NCI-H1417 (cell line): ENCODE measurements at places on chromosomes 7 and 10.
A peak's percentile ranks its signal among the peaks of the same experiment; 100 is the strongest.

GRCh38 chr7:33428415-33428814 is 299.1 kb downstream of the BBS9 start:
- DNase-seq, result no peak

DNA sequence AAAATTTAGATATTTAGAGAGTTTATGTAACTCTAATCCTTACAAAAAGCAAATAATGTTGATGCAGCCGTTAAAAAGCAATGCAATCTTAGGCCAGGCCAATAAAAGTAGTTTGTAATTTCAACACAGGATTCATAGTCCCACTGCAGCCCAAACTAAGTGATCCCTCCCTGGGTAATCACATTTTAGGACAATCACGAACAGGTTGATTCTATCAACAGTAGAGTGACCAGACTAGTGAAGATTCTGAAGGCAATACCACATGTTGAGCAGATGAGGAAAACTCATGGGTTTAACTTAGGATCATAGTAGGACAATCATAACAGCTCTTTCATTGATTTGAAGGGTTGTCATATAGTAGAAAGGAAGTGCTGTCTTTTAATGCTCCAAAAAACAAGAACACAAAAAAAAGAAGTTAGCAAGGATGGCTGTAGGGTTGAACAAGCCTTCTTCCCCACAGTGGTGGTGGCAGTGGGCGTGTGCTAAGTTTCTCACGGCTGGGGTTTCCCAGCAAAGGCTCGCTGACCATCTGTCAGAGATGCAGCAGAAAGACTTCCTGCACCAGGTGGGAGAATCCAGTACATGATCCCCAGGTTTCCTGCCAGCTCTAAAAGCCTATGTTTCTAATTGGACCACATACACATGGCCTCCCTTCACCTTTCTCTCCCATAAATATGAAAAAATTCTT is 212.2 kb downstream of the CHRM2 start:
- DNase-seq, result no peak

- DNase-seq, result no peak
Measured at GRCh38 chr7:44278451-44279161, 46.8 kb downstream of the CAMK2B start.

DNA sequence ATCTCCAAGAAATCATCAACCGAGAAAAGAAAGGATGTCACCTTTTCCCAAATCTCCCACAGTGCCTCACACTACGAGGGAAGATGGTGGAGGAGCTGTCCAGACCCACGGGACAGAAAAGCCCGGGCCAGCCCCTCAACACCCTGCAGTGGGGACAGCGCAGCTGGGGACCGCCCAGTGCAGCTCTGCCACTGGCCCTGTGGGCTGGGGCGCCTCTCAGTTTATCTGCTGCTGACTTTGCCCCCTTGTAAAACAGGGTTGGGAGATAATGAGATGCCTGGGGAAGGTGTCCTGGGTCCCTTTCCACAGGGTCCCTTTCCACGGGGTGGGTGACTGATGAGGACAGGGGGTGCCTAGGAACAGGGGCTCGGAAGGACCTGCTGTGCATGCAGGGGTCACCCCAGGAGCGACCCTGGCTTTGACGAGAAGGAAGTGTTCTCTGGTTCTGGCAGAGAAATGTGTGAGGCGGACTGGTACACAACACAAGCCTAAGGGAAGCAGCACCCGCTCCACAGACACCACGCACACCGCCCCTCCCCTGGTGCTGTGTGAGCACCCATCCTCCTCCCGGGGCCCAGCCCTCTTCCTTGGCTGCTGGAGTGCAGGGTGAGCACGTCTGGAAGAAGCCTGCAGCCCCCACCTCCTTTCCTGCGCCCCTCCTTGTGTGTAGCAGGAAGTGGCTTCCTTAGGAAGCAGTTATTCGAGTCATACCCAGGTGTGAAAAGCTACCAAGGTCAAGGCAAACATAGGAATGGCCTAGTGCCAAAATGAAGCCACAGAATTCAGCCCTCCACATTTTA is 339.9 kb downstream of the DNAJB6 start:
- no peak for DNase-seq

DNA sequence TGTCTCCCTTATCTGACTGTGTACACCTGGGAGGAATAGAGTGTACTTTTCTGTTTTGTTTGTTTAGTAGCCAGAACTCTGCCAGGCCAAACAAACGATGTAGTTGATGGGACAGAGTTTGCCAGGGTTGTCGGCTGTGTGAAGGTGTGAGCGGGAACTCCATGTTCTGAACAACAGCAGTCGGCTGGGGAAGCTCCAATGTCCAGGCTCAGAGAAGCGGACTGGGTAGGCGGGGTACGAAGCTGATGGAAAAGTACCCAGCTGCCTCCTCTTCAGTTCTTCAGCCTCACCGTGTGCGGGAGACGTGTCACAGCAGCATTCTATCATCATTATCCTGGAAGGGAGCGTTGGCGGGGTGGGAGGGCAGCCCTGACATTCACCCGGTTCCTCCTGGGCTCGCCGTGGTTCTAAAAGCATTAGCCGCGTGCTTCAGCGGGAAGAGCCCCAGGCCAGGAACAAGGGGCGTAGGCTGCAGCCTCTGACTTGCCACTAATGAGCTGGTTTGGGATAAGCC is 52.9 kb downstream of the PFKFB3 start:
- no peak for DNase-seq

DNA sequence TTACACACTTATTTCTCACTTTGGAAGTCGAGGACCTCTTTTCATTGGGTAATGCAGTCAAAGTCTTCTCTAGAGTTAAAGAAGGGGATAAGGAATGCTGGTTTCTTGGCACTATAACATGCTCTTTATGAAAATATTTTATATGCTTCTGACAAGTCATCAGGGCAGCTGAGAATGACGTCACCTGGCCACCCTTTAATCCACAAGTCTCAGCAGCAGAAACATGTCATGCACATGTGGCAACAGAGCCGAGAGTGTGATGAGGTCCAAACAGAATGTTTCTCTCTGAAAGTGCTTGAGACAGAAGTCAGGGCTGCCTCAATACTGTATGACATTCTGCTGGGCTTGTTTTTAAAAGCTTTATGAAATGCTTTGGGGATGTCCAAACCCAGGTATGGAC is 63.5 kb upstream of the C10orf90 start:
- DNase-seq, result no peak

DNA sequence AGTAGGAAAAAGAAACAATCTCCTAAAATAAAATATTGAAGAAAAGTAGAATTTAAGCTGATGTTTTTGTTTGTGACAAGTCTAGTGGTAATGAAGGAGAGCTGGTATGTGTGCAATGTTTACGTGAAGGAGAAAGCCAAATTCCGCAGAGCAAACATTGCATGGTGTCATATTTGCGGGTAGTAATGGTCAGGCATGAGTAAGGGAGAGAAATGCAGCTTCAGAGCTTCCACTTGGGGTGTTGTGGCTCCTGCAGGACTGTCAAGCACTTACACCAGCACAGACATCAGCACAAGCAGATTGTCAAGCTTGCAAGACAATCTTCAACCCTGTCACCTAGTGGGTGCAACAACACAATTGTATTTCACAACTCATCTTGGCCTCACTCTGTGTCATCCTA is 136.5 kb upstream of the ETV1 start:
- DNase-seq, result no peak

DNA sequence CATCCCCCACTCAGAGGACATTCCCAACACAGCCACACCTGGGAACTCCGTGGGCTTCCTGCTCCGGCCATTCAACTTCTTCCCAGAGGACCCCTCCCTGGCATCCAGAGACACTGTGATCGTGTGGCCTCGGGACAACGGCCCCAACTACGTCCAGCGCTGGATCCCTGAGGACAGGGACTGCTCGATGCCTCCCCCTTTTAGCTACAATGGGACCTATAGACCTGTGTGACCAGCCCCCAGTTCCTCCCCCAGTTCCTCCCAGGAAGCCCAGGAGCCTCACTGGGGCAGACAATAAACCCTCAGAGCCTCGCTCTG is 8.6 kb downstream of the AOC1 start:
- no peak for DNase-seq

DNA sequence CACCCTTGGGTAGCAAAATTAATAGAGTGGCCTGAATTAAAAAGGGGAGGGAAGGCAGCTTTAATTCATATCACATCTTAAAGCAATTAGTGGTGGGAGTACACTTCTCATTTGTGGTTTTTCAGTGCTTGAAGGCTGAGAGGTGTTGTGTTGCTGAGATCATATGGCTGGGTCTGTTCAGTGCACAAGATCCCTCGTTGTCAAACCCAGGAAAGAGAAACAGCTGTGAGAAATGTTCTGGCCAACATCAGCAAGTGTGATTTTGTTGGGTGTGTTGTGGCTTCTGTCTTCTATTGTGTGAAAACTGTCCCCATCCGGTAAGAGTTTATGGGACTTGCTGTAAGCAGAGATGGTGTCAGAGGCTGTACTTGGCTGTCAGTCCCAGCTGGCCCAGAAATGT is 197.9 kb upstream of the BMPER start:
- no peak for DNase-seq

DNA sequence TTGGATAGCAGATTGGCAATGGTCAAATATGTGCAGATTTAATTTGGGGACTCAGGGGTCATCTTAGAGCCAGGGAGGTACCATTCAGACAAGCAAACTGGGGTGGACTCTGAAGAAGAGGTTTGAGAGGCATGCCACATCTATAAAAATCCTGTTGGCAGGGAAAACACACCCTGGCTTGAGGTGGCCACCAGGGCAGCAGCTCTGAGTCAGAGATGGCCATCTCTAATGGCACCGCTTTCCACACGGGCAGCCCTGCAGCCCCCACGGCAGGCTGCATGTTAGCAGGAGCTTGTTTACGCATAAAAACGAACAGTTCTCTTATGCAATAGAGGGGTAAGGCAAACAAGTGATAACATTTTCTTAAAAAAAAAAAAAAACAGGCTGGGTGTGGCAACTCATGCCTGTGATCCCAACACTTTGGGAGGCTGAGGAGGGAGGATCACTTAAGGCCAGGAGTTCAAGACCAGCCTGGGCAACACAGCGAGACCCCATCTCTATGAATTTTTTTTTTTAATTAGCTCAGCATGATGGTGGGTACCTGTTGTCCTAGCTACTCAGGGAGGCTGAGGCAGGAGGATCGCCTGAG is 14.9 kb downstream of the DLG5 start:
- DNase-seq, result no peak

GRCh38 chr10:6647811-6648526 is 67.9 kb upstream of the PRKCQ start:
- DNase-seq, result peak; percentile 0

DNA sequence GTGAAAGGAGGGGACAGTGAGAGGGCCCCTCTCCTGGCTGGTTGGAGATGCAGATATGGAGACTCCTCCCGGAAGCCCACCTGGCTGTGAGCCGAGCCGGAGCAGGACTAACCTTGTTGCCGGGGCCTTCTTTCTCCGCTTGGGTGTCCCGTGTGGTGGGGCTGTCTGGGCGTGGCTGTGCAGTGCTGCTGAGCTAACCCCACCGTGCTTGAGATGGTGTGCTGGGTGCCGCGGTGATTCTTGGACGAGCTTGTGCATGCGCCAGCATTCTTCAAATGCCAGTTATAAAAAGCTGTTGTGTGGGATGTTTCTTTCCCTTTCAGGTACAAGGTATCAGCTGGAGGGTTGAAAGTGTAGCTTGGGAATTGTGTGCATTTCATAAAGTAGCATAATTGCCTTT is 48.8 kb downstream of the DAGLB start:
- DNase-seq, result no peak

- no peak for DNase-seq
Measured at GRCh38 chr10:125201108-125201524, 40.8 kb upstream of the CTBP2 start.

- DNase-seq, result no peak
Measured at GRCh38 chr7:44979481-44980392, 922 bp upstream of the MYO1G start.

GRCh38 chr7:19161671-19162070 is 16.4 kb upstream of the FERD3L start:
- no peak for DNase-seq

- DNase-seq, result no peak
Measured at GRCh38 chr10:5458425-5458824, 40.9 kb downstream of the CALML5 start.

GRCh38 chr10:131745591-131745990 is 155.2 kb upstream of the PPP2R2D start:
- no peak for DNase-seq

DNA sequence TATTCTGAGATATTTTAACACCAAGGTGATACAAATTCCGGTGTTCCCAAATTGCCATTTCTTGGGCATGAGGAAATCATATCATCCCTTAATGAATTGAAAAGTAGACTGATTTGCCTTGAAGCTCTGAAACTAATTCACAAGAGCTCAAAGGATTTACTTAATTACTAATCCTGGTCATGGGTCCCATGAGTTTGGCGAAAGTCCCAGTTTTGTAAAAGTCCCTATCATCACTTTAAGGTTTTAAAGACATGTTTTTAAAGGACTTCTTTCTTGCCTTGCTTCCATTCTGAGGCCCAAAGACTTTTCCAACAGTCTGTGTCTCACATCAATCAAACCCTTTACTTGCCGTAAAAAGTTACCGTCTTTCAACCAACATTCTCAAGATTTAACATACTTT is 377.9 kb downstream of the DNAJB9 start:
- no peak for DNase-seq

GRCh38 chr7:30460246-30460633 is 18.3 kb downstream of the NOD1 start:
- DNase-seq, result no peak

DNA sequence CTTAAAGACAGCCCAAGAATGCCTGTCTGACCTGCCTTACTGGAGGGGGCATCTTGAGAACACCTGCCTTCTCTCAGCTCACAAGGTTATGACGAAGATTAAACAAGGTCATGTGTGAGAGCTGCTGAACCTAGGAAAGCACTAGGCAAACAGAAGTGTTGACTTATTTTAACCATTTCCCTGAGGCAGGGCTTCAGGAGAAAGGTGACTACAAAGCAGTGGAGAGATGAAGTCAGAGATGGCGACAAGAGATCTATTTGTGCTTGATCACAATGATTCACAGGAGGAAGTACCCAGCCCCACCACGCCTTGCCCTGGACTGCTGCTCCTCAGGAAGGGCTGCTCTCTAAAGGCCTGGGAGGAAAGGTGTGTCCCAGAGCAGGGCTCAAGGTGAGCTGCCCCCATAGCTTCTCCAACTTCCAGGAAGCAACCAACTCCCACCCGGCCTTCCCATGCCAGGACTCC is 27.8 kb downstream of the STN1 start:
- peak; percentile 3 for DNase-seq

GRCh38 chr7:150716368-150716767 is at the start of gene GIMAP1:
GIMAP1 (plus strand) TSS chr7:150716613; CDS start chr7:150719048, 2,435 bp downstream.
- no peak for DNase-seq

- DNase-seq, result peak; percentile 47
Measured at GRCh38 chr10:25758041-25758457, 176.0 kb upstream of the MYO3A start.

- DNase-seq, result no peak
Measured at GRCh38 chr10:78656417-78657162, 412.2 kb upstream of the ZMIZ1 start.

DNA sequence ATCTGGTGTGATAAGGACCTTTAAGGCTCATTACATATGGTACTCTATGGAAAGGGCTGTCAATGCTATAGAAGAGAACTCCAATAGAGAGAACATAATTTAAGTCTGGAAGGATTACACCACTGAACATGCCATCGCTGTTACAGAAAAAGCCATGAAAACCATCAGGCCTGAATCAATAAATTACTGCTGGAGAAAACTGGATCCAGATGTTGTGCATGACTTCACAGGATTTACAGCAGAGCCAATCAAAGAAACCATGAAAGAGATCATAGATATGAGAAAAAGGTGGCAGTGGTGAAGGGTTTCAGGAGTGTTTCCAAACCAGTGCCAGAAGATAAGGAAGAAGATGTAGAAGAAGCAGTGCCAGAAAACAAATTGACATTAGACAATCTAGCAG is 18.9 kb upstream of the GPR22 start:
- no peak for DNase-seq
